ENCODE measurements at places on chromosomes 11 and 22.

DNA sequence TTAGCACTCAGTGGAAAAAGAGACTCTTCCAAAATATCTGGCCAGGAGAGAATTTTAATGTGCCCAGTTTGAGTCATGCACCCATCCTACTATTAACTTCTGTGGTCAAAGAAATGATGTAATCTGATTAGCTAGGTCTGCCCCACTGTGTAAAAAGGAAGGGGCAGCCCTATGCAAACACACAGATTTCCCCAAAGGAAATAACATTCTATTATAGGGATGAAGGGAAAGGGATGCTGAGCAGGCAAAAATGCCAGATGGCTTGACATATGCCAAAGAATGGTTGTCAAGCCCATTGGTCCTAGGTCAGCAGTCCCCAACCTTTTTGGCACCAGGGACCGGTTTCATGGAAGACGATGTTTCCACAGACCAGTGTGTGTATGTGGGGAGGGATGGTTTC, 43.3 kb upstream of the PAK1 start:
- DNase-seq = no peak

GRCh38 chr22:27086080-27087044, 429.0 kb downstream of the MIAT start:
- no peak for DNase-seq

GRCh38 chr11:111419181-111419580, 40.1 kb upstream of the POU2AF1 start:
- DNase-seq = no peak

DNA sequence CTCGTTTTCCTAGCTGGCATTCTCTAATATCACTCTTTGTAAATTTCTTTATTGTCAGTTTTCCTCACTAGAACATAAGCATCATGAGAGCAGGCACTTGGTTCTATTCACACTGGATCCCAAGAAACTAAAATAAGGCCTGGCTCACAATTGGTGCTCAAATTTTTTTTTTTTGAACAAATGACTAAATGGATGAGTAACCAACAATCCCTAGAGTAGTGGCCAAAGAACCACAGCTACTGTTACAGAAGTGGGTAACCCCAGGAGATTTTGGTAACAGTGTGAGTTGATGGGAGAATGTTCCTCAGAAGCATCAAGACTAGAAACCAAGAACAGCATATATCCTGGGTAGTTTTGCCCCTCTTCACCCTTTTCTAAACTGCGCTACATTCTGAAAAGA, 572.6 kb downstream of the INSC start:
- DNase-seq = no peak

DNA sequence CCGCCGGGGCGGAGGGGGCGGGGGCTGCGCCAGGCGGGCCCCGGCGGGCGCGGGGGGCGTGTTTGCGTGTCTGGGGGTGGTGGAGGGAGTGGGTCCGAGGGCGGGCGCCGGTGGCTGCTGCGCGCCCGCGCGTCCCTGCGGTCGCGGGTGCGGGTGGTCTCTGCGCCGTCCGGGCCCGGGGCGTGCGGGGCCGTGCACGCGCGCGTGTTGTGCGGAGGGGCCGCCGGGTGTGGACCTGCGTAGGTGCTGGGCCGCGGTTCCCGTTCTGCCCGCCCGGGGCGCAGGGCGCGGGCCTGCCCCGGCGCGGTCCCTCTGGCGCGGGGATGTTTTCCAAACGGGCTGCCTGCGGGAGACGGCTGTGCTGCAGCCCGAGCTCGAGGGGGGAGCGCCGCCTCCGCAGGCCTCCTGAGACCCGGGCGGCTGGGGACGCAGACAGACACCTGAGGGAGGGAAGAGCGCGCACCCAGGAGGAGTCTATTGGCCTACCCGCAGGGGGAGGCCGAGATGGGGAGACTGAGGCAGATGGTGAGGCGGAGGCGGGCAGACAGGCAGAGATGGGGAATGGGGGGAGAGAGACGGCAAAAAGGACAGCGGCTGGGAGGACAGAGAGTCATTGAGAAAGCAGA, 442 bp downstream of the PELI3 start:
- no peak for DNase-seq

- no peak for DNase-seq
Observed at GRCh38 chr11:46555267-46556054, 38.4 kb downstream of the AMBRA1 start.

DNA sequence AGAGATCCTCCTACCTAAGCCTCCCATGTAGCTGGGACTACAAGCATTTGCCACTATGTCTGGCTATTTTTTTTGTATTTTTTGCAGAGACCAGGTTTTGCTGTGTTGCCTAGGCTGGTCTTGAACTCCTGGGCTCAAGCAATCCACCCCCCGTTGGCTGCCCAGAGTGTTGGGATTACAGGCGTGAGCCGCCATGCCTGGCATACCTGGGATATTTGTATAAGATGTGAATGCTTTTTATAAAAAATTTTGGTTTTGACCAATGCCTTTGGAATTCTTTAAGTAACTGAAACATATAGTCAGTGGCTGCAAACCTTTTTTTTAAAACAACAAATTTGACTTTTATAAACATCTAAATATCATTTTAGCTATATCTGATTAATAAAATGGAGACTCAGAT, 42.4 kb downstream of the ADAMTS8 start:
- no peak for DNase-seq

DNA sequence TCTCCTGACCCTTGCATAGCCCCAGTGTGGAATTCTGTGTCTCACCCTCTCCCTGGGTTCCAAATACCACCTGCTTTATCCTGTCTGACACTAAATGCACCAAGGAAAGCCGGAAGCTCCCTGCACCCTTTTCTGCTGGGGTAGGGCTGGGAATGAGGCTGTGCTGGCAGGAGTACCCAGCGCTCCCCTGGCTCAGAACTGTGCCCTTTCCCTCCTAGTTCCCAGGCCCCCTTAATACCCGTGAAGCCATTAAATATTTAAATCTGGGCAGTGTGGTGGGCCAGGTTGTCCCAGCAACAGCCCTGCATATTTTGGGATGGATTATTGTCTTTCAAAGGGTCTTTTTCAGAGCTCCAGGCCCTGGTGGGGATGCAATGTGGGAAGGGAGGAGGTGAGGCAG, 63.0 kb downstream of the TP53I11 start:
- DNase-seq = no peak

DNA sequence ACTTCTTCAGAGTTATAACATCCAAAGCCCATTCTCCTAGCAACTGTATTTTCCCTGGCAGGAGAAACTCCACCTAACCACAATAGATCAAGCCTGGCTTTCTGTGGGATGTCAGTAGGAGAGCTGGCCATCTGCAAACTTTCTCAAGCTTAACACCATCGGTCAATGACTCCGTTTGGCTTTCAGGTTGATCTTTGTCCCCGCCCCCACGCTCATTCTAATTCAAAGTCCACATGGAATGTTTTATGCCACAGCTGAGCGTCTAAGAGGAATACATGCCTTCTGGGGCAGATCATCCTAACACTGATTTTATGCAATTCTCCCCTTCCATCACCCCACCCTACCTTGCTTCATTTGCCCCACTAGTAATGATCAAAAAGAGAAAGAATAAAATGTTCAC, 4.8 kb downstream of the GVQW3 start:
- DNase-seq = no peak

DNA sequence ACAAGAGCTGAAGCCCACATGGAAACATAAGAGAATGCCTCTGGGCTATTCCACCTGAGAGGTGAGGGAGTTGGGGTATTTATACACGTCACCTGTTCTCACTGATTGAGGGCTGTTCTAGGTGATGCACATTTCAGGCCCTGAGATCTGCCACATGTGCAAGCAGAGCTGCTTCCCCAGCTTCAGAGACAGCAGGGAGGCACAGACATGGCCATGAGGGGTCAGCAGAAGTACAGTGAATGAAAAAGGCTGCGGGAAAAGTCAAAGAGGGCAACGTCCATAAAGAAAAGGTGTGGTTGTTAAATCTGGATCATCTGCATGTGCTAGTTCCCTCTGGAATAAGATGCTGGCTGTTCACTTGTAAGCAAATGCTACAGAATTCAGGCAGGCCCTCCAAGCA, 75.4 kb downstream of the GAB4 start:
- DNase-seq = no peak

- no peak for DNase-seq
Observed at GRCh38 chr11:114091516-114092397, 32.2 kb downstream of the ZBTB16 start.

- DNase-seq = peak; percentile 1
Observed at GRCh38 chr11:127843483-127844396, 743.6 kb downstream of the ETS1 start.

- DNase-seq = no peak
Observed at GRCh38 chr11:97537407-97538150, 1147.8 kb downstream of the JRKL start.

GRCh38 chr22:35133702-35134380, 67.9 kb downstream of the ISX start:
- DNase-seq = no peak

DNA sequence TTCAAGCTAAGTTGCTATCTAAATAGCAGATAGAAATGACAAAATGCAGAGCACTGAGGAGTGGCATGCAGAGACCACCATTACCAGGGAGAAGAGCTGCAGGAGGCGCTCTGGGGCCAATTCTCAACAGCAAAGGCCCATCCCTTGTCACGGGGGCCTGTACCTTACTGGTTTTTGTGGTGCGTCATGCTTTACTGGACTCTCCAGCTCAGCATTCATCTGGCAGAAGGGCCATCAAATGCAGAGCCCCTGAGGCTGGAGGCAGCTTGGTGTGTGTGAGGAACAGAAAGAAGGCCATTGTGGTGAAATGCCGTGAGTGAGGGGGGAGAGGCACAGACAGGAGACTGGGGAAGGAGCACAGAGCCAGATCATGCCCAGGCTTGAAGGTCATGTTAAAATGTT, 56.5 kb upstream of the NAV2 start:
- DNase-seq = no peak

GRCh38 chr11:63800921-63801320, 12.3 kb upstream of the SPINDOC start:
- no peak for DNase-seq

GRCh38 chr11:44627165-44627789, 61.8 kb downstream of the CD82 start:
- DNase-seq = no peak

DNA sequence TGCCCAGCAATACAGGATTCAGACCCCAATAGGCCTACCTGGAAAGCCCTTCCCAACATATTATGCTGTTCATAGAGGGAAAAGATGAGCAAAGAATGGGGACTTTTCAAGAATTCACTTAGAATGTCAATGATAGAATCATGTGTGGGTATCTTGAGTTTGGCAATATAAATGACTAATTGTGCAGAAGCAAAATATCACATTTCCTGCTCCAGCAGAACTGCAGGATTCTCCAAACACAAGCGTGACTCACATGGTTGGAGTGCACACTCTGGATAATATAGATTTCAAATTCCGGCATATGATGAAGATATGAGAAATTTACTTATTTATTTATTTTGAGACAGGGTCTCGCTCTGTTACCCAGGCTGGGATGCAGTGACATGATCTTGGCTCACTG, 12.5 kb upstream of the APOL5 start:
- DNase-seq = no peak

GRCh38 chr11:85464283-85464682, 162.9 kb downstream of the DLG2 start:
- no peak for DNase-seq

All from stimulated activated CD8-positive, alpha-beta memory T cell treated with anti-CD3 and anti-CD28 coated beads, Interleukin-7, amount 100 ng/mL, for 1 hour (primary cell).